ENCODE measurements at places on chromosomes 1 and 21. TPM values are rescaled to one million over a fixed set of nuclear protein-coding genes. Genes with fewer than 3 reads are reported as not detected.

The KIF26B gene
- 9.3 TPM for total RNA-seq

The SAMSN1 gene
- not detected for total RNA-seq

The CFHR3 gene
- total RNA-seq: not detected

The RBP7 gene
- not detected for total RNA-seq

The CHIT1 gene
- total RNA-seq: not detected

The COL11A1 gene
- 5.9 TPM for total RNA-seq

The LAD1 gene
- under 0.01 TPM for total RNA-seq

The AMY2A gene
- total RNA-seq: not detected

The EMC1 gene
- 82.9 TPM for total RNA-seq

The ALPL gene
- 13.2 TPM for total RNA-seq

The CR1L gene
- not detected for total RNA-seq

The CIART gene
- 4.8 TPM for total RNA-seq

The VHLL gene
- not detected for total RNA-seq

The ADAMTS4 gene
- total RNA-seq: 110 TPM

The RGS7 gene
- total RNA-seq: 2.7 TPM

The KHDC4 gene
- total RNA-seq: 24.3 TPM

The MSH4 gene
- total RNA-seq: 0.38 TPM

The PLA2G2F gene
- total RNA-seq: not detected

The GPR37L1 gene
- total RNA-seq: not detected

The CHI3L2 gene
- total RNA-seq: 20.9 TPM

The PCBP3 gene
- 6.2 TPM for total RNA-seq

The USP25 gene
- total RNA-seq: 34.1 TPM

The SLC45A3 gene
- 3.7 TPM for total RNA-seq

The LGR6 gene
- not detected for total RNA-seq

The MX2 gene
- total RNA-seq: 4.2 TPM

The ATP5PB gene
- total RNA-seq: 168 TPM

The SERBP1 gene
- total RNA-seq: 439 TPM

The KAZN gene
- total RNA-seq: 3.4 TPM

The C1orf94 gene
- total RNA-seq: not detected

The TSPEAR gene
- total RNA-seq: not detected

The NPHS2 gene
- not detected for total RNA-seq

The RASSF5 gene
- 0.38 TPM for total RNA-seq

The IGSF5 gene
- not detected for total RNA-seq

The RHD gene
- total RNA-seq: under 0.01 TPM

The SPRR2A gene
- not detected for total RNA-seq

The TAS1R1 gene
- not detected for total RNA-seq

The TACSTD2 gene
- total RNA-seq: 0.19 TPM

The COL16A1 gene
- total RNA-seq: 14.2 TPM

The LCE2A gene
- total RNA-seq: not detected

The NTMT2 gene
- total RNA-seq: not detected

The LAMTOR5 gene
- total RNA-seq: 106 TPM

The TNFAIP8L2 gene
- not detected for total RNA-seq

The FCRL6 gene
- not detected for total RNA-seq

The ATP1A2 gene
- 0.28 TPM for total RNA-seq

The CRP gene
- not detected for total RNA-seq

The IL22RA1 gene
- not detected for total RNA-seq

The PLEKHG5 gene
- total RNA-seq: 16.9 TPM

The TM2D1 gene
- 43.7 TPM for total RNA-seq

The MMEL1 gene
- under 0.01 TPM for total RNA-seq
